AG09309 (cell line): ENCODE measurements at places on chromosomes 4 and X.

DNA sequence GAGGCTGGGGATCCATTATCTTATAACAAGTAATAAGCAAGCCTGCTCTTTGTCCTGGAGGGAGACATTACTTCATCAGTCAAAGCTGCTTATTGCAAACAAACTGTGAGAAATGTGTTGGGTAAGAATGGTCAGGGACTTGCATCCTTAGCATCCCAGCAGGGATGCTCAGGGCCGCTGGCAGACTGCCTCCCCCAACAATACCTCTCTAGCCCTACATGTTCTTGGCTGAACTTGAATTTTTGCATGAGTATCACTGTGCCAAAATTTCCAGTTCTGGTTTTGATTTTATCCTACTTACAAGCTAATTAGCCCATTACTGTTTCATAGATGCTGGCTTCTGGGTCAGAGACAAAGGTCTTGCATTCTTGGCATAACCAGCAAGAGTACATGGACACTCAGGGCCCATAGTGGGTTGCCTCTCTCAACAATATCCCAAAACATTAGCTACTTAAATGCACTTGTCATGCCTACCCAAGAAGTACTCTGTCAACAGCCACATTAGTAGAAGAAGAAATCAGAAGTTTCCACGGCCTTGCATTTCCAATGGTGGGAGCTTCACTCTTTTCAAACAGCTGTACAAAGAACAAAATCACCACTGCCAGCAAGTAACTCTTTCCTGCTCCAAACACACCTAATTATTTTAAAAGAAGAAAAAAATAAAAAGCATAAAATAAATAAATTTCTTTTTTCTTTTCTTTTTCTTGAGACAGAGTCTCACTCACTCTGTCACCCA, 41.9 kb upstream of the NEUROG2 start:
- no peak for DNase-seq

- no peak for DNase-seq
These were observed 342.2 kb downstream of the PPARGC1A start for GRCh38 chr4:23547601-23548000.

DNA sequence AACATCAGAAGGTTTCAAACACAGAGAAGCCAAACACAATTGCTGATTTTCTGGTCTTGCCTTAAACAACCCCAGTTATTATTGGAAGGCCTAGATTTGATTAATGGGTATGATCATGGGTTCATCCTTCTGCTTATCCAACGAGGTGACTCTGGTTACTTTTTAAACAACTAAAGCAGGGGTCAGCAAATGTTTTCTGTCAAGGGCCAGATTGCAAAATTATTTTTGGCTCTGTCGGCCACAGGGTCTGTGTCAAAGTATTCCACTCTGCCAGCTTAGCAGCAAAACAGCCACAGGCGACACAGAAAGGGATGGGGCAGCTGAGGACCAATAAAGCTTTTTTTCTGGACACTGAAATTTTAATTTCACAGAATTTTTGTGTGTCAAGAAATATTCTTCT, 249.1 kb upstream of the STS start:
- no peak for DNase-seq

DNA sequence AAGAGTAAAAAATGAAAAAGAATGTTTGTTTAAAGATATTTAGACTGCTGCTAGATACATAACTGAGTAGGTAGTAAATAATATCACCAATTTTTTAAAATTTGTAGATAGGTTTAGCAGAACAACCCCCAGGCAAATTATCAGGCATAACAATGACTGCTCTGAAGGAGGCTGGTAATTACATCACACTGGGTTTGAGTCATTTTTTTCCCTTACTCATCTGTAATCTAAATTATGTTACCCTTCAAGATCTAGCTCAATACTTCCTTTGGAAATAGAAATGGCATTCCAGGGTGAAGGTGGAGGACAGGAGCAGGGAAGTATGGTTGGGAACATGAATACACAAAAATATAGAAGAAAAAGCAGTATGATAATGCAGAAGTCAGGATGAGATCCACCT, 431.6 kb upstream of the MAOA start:
- DNase-seq, result no peak

GRCh38 chr4:55865228-55865806, 11.9 kb downstream of the EXOC1 start:
- DNase-seq, result no peak

GRCh38 chr4:26086621-26087441, 172.8 kb downstream of the SMIM20 start:
- DNase-seq, result no peak

- no peak for DNase-seq
These were observed 100.1 kb upstream of the VCX3B start for GRCh38 chrX:8364369-8365141.

GRCh38 chr4:85416094-85416493, 58.9 kb upstream of the ARHGAP24 start:
- DNase-seq, result no peak

DNA sequence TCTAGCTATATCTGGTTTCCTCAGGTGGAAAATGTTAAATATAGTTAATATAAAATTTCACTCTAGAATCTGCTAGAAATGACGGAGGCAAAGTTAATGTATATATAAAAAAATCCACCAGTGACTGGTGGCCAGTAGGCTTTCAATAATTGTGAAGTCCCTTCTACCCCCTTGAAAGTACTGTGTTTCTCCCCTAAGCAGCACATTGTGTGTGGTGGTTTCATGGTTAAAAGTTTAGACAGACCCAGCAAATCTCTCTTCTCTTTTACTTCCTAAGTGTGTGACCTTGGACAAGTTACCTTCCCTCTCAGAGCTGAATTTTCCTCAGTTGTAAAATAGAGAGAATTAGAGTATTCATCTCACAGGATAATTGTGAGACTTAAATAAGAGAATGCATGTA, 600 bp upstream of the HEPH start:
- DNase-seq, result no peak

DNA sequence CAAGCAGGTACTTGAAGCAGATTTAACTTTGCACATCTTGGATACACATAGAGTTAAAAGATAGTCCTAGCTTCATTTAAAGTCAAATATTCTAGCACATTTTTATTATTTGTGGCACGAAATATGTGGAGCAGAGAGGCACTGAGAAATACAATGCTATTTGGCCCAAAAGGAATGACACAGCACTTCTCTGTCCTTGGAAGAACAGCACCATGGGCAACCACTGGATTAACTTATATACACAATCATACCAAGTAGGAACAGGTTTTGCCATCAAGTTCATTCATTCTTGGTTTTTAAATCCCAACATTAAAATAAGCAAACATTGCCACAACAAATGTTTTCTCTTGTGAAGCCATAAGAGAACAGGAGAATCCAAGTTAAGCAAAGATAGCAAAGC, 924 bp upstream of the ENAM start:
- DNase-seq, result no peak

DNA sequence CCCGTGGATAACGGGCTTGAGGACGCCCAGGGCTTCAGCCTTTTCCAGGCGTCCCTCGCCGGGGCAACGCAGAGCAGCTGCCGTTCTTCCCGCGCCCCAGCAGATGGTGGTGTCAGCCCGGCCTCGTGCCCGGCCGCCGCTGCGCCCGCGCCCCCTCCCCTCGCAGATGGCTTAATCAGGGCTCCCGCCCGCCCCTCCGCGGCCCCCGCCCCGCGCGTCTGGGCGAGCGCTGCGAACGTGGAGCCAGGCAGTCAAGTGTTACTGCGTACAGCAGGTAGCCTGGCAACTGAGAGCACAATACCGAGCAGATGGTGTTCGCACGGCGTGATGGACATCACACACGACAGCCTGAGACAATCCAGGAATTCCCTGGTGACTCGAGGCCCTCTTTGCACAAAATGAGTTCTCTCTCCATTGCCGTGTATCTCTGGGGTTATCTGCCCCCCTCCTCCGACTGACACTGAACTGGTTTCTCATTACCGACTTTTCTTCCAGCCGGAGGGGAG, 69.3 kb downstream of the MGST2 start:
- DNase-seq, result peak; percentile 27

GRCh38 chr4:2394528-2394927, 23.9 kb downstream of the ZFYVE28 start:
- no peak for DNase-seq

DNA sequence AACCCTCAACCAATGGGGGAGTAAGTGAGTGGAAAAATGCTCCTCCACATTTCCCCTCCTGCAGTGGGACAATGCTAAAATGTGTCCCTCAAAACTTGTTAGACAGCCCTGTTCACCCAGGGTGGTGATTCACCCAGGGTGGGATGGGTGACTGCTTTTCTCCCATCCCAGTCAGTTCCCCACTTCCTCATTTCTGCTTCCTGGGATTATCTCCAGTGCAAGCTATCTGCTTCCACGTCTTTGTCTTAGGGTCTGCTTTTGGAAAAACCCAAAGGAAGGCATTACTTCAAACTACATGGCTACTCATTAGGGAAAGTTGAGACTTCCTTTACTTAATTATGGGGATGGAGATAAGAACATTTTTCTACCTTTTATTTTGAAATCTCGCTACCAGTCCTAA, 45.5 kb downstream of the ETNPPL start:
- DNase-seq, result no peak
